ENCODE measurements at places on chromosomes 3 and 15.

DNA sequence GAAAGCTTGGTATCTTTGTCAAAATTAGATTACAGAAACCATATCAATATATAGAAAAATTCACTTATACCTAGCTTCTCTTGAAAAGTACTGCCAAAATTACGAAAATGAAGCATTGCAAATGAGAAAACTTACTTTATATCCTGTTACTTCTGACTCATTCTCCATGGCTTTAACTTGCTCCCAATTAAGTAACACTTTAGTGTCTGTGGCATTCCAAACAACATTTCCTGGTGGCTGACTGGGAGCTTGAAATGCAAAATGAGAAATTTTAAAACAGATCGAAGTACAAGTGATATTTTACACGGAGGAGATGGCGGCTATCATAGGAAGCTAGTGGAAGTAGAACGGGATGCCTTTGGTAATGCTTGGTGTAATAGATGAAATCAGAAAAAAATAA lies 347.3 kb downstream of the CNTN3 start:
- DNase-seq = no peak

DNA sequence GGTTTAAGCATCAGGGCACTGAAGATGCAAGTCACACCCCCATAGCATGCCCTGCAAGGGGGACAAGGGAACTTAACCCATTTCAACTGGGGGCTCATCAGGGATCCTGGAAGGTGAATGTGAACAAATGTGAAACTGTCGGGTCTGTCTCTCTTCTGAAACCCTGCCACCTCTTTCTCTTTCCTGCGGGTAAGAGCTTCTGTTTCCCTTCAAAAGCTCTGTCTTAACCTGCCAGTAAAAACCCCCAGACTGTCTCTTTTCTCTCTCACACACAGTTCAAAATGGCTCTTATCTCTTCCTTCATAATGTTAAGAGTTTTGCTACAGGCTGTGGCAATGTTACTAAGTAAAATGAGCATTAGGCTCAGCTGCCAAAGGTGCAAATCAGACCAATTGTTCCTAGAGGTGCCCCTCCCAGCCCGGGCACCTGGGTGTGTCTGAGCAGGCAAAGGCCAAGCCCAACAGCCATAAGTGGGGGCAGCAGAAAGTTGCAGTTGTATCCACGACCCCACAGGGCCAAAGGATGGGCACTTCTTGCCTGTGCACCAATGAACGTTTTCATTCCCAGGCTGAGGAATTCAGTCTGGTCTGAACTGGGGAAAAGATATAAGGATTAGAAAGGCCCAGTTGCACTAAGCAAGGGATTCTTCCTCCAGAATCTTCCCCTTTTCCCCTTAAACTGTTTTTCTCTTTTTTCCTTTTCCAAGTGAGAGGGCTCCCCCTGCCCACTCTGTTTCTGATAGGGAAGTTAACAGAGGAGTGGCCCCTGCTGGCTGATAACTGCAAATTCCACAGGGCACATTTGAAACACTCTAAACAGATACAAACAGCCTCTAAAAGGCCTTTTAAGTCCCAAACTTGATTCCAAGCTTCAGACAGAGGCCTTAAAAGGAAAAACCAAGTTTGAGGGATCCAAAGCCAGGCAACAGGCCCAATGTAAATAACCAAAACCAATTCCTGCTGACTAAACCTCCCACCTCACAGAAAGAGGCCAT lies 113.8 kb upstream of the EPHA6 start:
- DNase-seq = no peak

DNA sequence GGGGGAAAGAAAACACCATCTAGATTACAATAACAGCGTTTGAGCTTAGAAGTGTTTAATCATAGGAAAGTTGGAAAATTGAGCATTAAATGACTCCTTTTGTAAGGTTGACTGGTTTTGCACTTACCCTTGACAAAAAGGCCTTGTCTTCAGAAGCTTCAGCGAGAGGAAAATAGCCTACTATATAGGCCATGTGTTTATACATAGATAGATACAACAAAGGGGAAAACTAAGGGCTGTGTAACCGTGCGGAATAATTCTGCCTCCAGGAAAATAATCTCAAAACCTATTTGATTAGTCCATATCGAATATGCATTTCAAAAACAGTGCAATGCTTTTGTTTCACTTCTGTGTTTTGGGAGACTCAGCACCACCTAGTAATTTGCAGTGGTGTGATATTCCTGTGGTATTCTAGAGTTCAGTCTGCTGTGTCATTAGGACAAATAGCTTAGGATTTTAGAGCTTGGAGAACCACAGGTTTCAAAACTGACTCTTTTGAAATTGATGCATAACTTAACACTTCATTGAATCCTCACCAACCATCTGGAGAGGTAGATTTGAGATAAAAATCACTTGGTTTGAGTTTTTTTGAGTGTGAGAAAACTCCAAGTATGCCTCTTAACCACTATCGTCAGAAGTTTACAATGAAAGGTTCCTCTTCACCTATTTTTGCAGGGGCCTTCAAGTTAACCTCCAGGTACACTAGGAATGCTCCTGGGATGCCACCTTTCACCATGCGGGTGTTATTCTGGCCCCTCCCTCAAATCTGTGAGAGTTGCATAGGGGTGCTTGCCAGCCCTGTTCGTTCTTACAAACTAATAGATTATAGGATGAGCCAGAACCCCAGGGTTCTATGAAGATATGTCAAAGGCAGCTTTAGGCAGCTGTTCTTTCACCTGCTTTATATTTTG lies 1.9 kb downstream of the ARHGAP31 start:
- DNase-seq = no peak

- DNase-seq = no peak
Measured at GRCh38 chr3:10469441-10470119, 35.8 kb downstream of the ATP2B2 start.

GRCh38 chr3:104388619-104389018 lies 978.1 kb upstream of the ALCAM start:
- DNase-seq = no peak

- no peak for DNase-seq
Measured at GRCh38 chr3:172607305-172608121, 84.3 kb upstream of the TNFSF10 start.

GRCh38 chr3:13420045-13420830 lies at the start of gene NUP210:
Gene NUP210, minus strand, starts transcription at chr3:13420322. Its CDS starts 96 bp downstream, at chr3:13420226.
- peak; percentile 72 for DNase-seq

GRCh38 chr3:130779486-130779885 lies 32.9 kb upstream of the PIK3R4 start:
- DNase-seq = no peak

GRCh38 chr3:188605231-188605630 lies 451.3 kb downstream of the LPP start:
- no peak for DNase-seq

- DNase-seq = no peak
Measured at GRCh38 chr3:55664387-55664786, 177.3 kb upstream of the WNT5A start.

DNA sequence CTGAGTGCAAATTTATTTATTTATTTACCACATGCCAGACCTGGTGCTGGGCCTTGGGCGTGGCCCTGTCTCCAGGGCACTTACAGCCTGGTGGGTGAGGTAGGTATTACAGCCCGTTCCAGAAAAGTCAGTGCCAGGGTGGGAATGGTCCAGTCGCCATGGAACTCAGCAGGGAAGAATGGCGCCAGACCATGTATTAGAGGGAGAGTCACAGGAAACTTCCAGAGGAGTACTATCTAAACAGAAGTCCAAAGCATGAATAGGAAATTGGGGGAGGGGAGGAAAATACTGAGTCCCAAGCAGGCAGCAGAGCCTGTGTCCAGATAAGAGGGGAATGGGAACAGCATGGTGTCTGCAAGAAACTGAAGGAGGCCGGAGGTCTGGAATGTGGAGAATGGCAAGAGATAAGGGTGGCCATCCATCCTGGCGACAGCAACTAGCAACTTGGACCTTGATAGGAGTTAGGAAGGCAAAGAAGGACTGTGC lies 27.0 kb downstream of the SH3BP5 start:
- DNase-seq = no peak

GRCh38 chr3:191435981-191436380 lies 25.0 kb upstream of the PYDC2 start:
- no peak for DNase-seq

DNA sequence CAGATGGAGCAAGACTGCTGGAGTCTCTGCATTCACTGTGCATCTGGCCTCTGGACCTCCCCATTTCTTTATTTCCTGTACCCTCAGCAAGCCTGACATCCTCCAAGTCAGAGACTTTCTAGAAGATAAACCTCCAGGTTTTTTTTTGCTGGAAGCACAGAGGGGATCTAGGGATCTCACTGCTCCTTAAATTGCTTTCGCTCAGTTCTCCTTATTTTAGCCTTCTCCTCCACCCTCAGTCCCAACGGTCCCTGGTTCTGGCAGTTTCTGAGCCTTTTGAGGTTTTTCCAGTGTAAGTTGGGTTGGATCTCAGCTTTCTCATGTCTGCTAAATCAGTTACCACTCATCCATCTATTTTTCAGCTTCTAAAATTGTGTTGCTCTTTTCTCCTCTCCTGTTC lies 22.7 kb upstream of the CHD2 start:
- DNase-seq = no peak

DNA sequence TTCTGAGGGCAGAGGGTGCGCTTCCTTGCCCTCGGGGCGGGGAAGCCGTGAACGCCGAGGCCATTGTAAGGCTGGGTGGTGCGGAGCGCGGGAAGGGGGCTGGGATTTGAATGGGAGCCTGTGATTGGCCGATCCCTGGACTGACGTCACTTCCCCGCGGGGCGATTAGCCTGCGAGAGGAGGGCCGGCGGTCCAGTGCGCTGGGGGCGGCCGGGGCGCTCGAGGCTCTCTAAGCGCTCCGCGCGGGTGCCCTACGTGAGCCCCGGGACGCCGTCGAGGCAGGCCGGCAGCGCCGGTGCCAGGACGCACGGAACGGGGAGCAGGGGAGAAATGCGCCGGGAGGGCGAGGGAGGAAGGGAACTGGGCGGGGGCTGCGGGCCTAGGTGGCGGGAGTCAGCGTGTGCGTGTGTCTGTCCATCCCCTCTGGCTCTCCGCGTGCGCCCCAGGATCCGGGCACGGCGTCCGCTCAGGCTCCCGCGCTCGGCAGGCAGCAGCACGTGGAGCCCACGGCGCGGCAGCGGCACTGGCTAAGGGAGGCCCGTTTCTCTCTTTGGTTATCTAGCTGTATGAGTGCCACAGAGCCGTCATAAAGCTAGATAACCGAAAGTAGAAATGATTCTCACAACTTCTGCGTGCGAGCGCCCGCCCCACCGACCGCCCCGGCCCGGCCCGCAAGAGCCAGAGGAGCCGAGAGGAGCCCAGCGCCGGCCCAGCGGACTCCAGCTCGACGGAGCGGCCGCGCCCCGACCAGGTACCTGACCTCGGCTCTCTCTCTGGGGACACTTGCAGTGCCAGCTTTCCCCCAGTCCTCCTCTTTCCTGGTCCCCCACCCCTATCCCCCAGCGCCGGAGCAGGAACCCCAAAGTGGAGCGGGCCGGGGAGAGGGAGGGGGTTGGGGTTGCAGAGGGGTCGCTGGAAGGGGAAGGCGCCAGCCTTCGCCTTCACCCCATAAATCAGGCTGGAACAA lies 33.1 kb upstream of the POLG start:
- DNase-seq = no peak

DNA sequence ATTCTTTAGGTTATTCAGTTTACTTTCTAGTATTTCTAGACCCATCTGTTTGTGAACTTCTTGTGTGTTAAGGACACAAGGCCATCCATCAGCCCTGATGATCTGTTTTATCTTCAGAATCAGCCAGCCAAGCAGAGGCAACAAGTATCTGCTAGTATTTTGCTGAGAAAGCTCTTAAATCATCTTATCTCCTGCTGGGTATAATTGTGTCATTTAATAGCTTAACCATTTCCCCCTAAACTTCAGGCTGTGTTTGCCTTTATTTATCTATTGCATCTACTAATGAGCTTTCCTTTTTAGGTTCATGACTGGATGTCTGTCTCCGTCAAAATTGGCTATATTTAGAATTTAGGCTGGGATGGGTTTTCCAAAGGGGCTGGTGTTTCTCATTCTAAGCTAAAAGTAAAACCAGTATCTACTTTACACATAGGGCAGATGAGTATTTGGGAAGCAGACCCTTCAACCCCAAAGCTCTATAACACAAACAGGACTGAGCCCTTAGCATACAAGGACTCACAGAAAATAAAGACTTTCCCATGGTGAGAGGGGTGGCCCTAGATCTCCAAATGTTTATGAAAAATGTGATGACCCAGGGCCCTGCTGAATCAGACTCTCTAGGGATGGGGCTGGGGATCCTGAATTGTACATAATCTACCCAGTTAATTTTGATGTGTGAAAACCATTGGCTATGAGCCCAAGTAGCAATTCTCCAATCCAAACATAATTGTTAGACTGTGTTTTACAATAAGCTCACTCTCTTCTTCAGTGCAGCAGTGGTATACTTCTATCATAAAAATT lies 65.3 kb upstream of the PSMD6 start:
- no peak for DNase-seq

- no peak for DNase-seq
Measured at GRCh38 chr15:78052545-78052944, 25.0 kb downstream of the TBC1D2B start.

DNA sequence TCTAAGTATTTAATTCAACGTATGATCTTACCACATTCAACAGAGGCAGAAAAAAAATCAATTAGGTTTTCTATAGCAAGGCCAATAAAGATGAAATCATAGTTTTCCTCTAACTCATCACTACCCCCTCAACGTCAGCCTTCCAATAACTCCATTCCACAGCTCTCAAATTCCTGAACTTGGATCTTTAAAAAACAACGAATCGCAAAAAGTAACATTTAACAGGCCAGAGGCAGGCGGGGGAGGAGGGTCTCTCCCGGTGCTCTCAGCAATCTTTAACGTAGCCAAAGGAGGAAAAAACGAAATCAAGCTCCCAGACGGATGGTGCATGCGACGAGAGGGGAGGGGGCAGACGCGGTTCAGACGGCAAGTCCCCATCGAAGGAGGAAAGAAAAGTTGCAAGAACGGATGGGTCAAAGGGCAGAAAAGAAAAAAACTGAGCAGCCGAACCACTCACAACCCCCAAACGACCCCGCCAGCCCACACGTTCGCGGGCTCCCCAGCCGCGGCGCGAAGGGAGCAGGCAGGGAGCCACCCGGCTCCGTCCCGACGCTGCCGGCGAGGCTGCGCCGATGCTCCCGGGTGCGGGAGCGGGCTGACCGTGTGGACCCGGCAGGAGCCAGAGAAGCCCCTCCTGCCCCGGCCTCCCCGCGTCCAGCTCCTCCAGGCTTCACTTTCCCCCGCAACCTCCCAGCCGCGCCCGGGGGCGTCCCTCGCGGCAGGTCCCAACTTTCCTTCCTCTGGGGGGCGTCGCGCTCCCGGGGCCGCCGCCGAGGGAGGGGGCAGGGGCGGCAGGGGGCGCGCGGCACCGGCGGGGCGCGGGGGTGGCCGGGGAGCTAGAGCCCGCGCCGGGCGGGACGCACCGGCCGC lies 703 bp downstream of the PEAK1 start:
- no peak for DNase-seq

GRCh38 chr3:55489798-55490132 lies 2.7 kb upstream of the WNT5A start:
- no peak for DNase-seq

GRCh38 chr3:105866656-105867653 lies 1.9 kb downstream of the CBLB start:
- no peak for DNase-seq

DNA sequence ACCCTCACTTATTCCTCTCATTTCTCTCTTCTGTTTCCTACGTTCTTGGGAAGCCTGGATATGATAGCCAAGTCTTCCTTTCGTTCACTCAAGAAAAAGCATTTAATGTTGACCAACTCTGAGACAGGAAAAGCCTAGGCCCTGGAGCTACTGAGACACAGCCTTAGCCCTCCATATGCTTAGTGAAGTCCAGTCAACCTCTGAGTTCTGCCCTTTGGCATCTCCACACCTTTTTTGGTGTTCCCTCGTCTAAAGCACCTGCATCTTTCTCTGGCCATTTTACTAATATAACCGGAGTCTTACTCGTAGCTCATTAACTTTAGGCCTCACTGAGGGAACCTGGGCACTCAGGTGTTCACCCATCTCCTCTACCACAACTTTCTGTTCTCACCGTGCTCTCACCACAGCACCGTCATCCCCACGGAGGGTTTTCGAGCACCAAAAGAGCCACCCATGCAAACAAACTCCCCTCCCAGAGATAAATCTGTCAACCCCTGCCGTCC lies 632 bp downstream of the MTHFS start:
- no peak for DNase-seq

Measured in activated B cell treated with CpG ODN at 0.5 μM for 24 hours (primary cell).